ENCODE measurements at places on chromosomes 7 and 10. TPM values are rescaled to one million over a fixed set of nuclear protein-coding genes. Genes with fewer than 3 reads are reported as not detected.

CCDC136 gene
- polyA plus RNA-seq = 1.7 TPM

KAZALD1 gene
- 1.6 TPM for polyA plus RNA-seq

CCL26 gene
- 0.53 TPM for polyA plus RNA-seq

ITPRID1 gene
- not detected for polyA plus RNA-seq

NANOS1 gene
- 7.7 TPM for polyA plus RNA-seq

PCLO gene
- polyA plus RNA-seq = 5.1 TPM

MRM2 gene
- 8.2 TPM for polyA plus RNA-seq

C10orf67 gene
- polyA plus RNA-seq = 0.02 TPM

TPK1 gene
- polyA plus RNA-seq = 1.4 TPM

CYP2C19 gene
- not detected for polyA plus RNA-seq

C10orf71 gene
- polyA plus RNA-seq = 0.07 TPM

TMEM176A gene
- 66.9 TPM for polyA plus RNA-seq

DLX6 gene
- polyA plus RNA-seq = not detected

SPDYE9 gene
- not detected for polyA plus RNA-seq

ZNF783 gene
- 11.2 TPM for polyA plus RNA-seq

SKIDA1 gene
- polyA plus RNA-seq = 0.52 TPM

ADD3 gene
- polyA plus RNA-seq = 44.7 TPM

TRAPPC14 gene
- 32.1 TPM for polyA plus RNA-seq

BBS9 gene
- 3.4 TPM for polyA plus RNA-seq

PITX3 gene
- not detected for polyA plus RNA-seq

FXYD4 gene
- not detected for polyA plus RNA-seq

DRGX gene
- not detected for polyA plus RNA-seq

Measured in pancreas (tissue), 10 donors.